A375 (cell line): ENCODE measurements at places on chromosomes 12 and 14. TPM values are rescaled to one million over a fixed set of nuclear protein-coding genes. Genes with fewer than 3 reads are reported as not detected.

Gene GPN3
- 22.2 and 22.7 TPM in 2 replicates for total RNA-seq

Gene CAPZA3
- not detected in 2 replicates for total RNA-seq

Gene WNT1
- total RNA-seq = not detected in 2 replicates

Gene STAC3
- 1.1 and 2.0 TPM in 2 replicates for total RNA-seq

Gene TMEM30B
- not detected in 2 replicates for total RNA-seq

Gene PELI2
- 3.9 and 4.5 TPM in 2 replicates for total RNA-seq

Gene ISM2
- total RNA-seq = not detected in 2 replicates
